ENCODE measurements at places on chromosomes 11 and 22.
A peak's percentile ranks its signal among the peaks of the same experiment; 100 is the strongest.

DNA sequence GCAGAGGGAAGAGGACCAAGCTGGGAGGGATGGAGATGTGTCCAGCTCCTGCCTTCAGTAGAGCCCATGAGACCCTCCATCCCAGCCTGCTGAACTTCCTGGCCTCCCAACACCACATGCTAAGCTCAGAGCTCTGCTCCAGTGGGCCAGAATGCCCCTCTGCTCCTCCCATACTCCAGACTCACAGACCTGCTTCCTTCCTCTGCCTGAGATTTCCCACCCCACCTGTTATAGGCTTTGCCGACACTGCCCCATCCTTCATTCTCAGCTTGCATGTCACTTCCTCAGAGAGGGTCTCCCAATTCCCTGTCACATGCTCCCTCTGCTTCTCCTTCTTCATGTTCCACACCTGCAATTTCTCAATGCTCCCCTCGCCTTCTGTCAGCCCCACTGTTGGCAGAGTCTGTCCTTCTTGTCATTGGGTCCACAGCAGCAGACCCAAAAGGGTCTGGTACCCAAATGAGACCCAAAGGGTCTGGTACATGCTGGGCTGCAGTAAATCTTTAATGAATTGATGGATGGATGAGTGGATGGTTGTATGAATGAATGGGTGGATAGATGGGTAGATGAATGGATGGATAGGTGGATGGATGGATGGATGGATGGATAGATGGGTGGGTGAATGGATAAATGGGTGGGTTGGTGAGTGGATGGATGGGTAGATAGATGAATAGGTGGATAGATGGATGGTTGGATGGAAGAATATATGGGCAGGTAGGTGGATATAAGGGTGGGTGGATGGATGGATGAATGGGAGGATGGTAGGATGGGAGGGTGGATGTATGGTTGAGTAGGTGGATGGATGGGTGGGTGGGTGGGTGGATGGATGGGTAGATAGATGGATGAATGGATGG lies 105.3 kb upstream of the FGF3 start:
- no peak for DNase-seq

DNA sequence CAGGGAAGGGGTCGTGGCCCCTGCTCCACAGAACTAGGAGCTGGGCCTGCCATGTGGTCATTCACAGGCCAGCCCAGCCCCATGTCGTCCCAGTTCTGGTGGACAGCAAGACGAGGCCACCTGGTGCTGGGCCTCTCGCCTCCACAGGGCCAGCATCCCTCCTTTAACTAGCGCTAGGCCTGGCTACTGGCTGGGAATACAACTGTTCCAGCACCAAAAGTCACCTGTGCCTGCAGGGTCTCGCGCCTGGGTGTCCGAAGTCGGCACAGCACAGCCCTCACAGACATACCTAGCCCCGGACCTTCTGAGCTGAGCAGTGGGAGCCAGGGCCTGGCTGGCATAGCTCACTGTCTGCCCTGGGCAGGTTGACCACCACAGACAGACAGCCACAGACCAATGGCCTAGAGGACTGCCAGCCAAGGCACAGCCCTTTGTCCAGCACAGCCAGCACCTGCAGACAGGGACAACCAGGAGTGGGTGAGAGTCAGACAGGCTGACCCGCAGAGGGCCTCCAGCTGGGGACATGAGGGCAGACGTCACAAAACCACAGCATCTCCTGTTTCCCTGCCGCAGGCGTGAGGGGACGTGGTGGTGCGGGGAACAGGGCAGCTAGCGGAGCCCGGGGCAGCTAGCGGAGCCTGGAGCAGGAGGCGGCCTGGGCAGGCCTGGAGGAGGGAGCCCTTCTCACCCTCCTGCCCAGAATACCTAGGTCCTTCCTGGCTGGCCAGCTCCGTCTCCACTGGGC lies 27.2 kb upstream of the TH start:
- no peak for DNase-seq

DNA sequence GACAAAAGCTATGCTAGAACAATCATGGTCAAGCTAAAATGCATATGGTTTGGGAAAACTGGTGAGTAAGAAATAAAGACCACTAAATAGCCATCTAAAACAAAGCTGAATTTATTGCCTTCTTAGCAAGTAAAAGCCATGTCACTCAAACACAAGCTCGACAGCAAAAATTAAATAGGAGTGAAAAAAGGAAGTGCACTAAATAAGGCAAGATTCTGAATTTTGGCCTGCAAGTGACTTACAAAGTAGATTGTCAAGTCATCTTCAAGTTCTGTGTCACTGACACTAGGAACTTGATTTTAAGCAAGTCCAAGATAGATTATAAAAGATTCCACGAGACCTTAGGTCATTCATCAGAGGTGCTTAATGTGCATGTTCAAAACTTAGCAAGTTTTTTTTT lies 27.4 kb downstream of the TUG1 start:
- DNase-seq: no peak

GRCh38 chr22:24411256-24412004 lies 16.0 kb upstream of the ADORA2A start:
- no peak for DNase-seq

- DNase-seq: no peak
These were observed 275.2 kb upstream of the SORL1-AS1 start for GRCh38 chr11:121727942-121728341.

- DNase-seq: peak; percentile 69
These were observed 6.6 kb downstream of the TSPAN4 start for GRCh38 chr11:849104-849824.

GRCh38 chr11:68297812-68298658 lies 14.4 kb upstream of the LRP5 start:
- DNase-seq: peak; percentile 71

DNA sequence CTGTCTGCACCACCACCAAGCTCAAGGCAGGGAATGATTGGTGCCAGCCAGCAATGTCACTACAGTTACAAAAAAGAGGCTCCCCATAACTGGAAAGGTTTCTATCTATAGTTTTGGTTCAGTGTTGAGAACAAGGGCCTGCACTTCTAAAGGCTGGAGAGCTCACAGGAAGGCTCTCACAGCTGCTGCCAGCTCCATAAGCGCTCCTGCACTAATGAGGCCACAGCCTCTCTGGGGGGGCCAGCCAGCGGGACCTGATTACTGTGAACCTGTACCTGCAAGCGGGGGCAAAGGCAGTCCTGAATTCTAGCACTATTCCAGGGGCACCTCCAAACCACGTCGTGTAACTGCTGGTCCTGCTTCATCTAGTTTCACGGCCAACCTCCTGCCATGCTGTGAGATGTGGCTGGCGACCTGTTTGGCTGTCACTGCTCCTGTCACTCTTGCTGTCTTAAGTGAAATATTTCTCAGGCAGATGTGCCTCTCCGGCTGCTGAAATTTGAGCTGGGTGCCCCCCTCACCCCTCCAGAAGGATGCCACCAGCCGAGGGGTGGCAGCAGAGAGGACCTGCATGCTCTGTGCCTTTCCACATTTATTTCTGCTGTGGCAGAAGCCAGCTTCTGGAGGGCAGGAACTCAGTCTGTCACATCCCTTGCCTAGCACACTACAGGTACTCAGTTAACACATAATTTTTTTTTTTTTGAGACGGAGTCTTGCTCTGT lies 53.3 kb upstream of the ARFGAP3 start:
- DNase-seq: no peak

- DNase-seq: no peak
These were observed 655.6 kb downstream of the OPCML start for GRCh38 chr11:132876705-132877104.

GRCh38 chr11:8080674-8081590 lies at the start of gene TUB:
TUB (plus strand) TSS chr11:8081211; CDS start chr11:8081511, 300 bp downstream.
- peak; percentile 63 for DNase-seq

GRCh38 chr11:12655842-12656241 lies 18.4 kb upstream of the TEAD1 start:
- DNase-seq: no peak

DNA sequence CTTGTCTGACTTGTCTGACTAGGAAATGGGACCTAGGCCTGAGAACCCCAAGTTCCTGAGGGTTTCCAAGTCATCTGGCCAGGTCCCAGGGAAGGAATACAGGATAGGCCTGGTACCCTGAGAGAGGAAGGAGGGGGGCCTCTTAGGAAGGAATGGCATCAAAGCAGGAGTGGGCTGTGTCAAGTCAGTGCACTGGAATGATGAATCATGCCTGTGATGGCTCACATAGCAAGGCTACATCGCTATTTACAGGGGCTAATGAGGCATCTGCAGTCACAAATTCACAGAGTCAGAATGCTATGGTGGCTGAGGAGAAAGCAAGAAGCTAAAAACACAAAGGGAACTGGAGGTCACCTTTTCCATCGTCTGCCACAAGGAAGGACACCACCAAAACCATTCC lies 247.3 kb downstream of the NXPE2 start:
- no peak for DNase-seq

- no peak for DNase-seq
These were observed 3.1 kb upstream of the WT1 start for GRCh38 chr11:32438346-32438865.

DNA sequence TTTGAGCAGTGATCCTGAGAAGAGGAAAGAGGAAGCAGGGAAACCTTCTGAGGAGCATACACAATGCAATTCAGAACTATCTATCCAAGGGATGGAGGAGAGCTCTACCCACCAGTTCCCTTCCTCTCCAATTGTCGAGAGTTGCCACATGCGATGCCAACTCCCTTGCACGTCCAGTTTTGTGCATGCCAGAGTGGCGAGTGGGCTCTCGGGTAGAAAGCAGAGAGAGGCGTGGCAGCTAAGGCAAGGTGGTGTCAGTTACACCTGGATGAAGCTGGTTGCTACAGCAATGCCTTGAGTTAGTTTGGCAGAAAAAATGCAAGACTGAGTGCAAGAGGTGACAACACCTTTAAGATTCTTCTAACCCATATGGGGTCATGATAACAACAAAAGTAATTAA lies 420.4 kb upstream of the CCDC90B start:
- no peak for DNase-seq

DNA sequence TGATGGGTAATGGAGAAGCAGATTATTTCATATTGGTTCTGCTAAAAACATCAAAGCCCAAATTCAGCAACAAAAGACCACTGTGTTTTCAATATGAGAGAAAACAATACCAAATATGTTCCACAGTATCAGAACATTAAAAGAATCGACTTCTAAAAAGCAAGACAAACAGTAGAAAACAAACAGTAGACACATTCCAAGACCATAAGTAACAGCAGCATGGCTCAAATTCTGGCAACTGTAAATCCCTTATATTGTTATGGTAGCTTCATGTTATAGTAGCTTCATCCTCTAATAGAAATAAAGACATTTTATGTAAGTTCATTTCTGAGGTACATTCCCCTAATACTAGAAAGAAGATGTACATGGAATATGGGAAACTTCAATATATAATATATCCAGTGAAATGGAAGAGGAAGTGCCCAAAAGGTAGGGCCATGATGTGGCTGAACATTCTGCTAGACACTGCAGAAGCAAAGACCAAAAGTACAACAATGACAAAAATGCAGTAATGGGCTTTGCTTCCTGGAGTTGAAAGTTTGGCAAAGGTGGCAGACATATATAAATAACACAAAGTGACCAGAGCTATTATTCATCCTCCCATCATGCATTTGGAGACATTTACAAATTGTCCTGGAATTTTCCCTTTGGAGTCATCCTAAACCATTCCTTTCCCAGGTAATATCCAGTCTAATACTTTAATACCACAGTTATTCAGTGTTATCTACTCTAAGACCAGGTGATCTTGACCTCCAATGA lies 299.9 kb downstream of the DCDC1 start:
- no peak for DNase-seq

DNA sequence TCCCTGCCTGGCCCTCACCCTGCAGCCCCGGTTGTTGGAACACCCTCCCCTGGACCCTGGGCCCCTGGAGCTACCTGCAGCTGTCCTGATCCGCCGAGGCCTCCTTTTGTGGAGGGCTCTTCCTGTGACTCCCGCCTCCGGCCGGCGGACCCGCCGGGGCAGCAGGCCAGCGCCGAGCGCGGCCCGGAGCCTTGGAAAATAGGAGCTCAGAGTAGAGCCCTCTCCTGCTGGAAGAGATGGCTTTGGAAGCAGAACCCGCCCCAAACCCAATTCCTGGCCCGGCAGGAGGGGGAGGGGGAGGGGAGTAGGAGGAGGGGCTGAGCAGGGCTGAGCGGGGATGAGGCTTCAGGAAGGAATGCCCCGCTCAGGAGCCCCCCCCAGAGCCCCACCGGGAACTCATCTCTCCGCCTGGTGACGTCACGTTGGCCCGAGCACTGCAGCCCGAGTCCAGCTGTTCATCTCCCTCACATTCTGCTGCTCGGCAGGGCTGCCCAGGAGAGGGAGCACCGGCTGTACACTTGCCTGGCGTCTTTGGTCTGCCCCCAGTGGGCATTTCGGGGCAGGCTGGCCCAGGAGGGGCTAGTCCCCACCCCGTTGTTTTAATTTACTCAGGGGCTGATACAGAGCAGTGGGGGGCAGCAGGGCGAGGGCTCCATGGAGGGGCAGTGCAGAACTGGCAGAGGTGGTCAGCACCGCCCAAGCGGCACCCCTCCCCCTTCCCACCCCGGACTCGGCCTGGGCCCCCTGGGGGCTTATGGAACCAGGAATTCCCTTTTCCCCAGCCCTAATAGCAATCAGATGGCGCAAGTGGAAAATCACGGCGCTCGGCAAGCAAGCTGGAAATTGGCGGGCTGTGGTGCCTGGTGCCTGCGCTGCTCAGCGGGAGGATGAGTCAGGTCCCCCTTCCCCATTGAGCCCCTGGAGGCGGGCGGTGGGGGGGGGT lies at the start of gene MRGPRF:
Gene MRGPRF (minus strand): TSS at position 238 of the 943 bp plus-strand sequence. CDS start 3,345 bp downstream, outside the sequence.
- DNase-seq: peak; percentile 59

- no peak for DNase-seq
These were observed 458.5 kb downstream of the BRD1 start for GRCh38 chr22:49368976-49369725.

DNA sequence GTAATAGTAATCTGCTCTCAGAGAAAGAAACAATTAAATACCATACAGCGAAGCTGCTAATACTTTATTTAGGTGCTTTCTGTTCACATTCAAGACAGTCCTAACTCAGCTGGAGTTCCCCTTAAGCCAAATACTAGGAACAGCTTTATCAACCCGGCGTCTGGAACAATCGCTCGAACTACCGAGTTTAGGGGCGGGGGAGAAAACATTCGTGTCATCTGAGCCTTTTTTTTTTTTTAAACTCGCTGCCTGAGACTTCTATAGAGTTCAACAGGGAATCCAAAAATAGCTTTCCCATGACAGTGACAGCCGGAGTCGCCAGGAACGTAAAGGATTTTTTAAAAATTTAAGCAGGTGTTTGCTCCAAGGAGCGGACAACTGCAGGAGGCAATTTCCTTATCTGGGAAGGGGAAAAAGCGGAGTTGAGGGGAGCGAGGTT lies 852 bp downstream of the TRAF6 start:
- no peak for DNase-seq

DNA sequence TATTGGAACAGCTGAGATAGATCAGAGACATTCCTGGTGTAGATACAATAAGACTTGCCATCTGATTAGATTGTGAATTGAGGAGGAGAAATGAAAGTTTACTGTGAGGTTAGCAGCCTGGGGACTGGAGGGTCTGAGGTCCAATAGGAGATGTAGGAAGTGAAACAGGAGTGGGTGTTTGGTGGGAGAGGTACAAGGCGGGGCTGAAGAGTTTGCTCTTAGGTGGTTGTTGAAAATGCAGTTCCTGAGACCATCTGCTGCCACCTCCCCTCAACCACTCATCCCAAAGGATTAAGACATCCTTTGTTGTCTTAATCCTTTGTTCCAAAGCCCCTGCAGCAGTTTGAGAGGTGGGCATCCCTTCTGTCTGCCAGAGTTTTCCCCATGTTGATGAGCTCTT lies 14.8 kb downstream of the PIWIL4 start:
- no peak for DNase-seq

- DNase-seq: no peak
These were observed 109.4 kb downstream of the KCNQ1OT1 start for GRCh38 chr11:2590131-2590964.

GRCh38 chr11:66879000-66879399 lies 22.1 kb downstream of the LRFN4 start:
- DNase-seq: no peak

GRCh38 chr11:42727879-42728278 lies 583.9 kb upstream of the API5 start:
- DNase-seq: no peak

Measured in right kidney (tissue), 9 donors.